Subcutaneous preadipocyte (primary cell): ENCODE measurements at places on chromosomes 4 and X. TPM values are rescaled to one million over a fixed set of nuclear protein-coding genes. Genes with fewer than 3 reads are reported as not detected.

Gene TNIP3
- total RNA-seq = 0.37 and 0.78 TPM in 2 replicates

Gene LAMP2
- total RNA-seq = 127 and 128 TPM in 2 replicates

Gene PDZD4
- under 0.01 and 0.20 TPM in 2 replicates for total RNA-seq

Gene MAGEC3
- total RNA-seq = not detected in 2 replicates

Gene ANOS1
- total RNA-seq = not detected in 2 replicates

Gene ARHGEF38
- not detected in 2 replicates for total RNA-seq

Gene GAGE2A
- not detected in 2 replicates for total RNA-seq

Gene SSX3
- not detected in 2 replicates for total RNA-seq

Gene TASL
- total RNA-seq = not detected in 2 replicates

Gene LIN54
- 13.2 and 17.4 TPM in 2 replicates for total RNA-seq

Gene RTL9
- 0.39 and 0.73 TPM in 2 replicates for total RNA-seq

Gene FGFRL1
- total RNA-seq = 9.9 and 12.5 TPM in 2 replicates

Gene DUX4
- total RNA-seq = not detected in 2 replicates

Gene CXCL1
- 45.4 and 46.7 TPM in 2 replicates for total RNA-seq

Gene USP51
- 1.2 and 2.2 TPM in 2 replicates for total RNA-seq

Gene ASB5
- total RNA-seq = under 0.01 TPM in 2 replicates

Gene XAGE2
- total RNA-seq = not detected in 2 replicates

Gene GPM6B
- 8.6 and 40.8 TPM in 2 replicates for total RNA-seq

Gene BMPR1B
- total RNA-seq = 2.7 and 7.7 TPM in 2 replicates

Gene OPN1MW2
- not detected in 2 replicates for total RNA-seq

Gene STK32B
- 2.2 and 3.7 TPM in 2 replicates for total RNA-seq

Gene ARHGAP6
- total RNA-seq = 26.1 and 29.7 TPM in 2 replicates

Gene TLR1
- total RNA-seq = 0.73 and 1.4 TPM in 2 replicates
